ENCODE measurements at places on chromosomes 2 and 18. TPM values are rescaled to one million over a fixed set of nuclear protein-coding genes. Genes with fewer than 3 reads are reported as not detected.

TMEM178A gene
- total RNA-seq: 4.9 TPM

DNA sequence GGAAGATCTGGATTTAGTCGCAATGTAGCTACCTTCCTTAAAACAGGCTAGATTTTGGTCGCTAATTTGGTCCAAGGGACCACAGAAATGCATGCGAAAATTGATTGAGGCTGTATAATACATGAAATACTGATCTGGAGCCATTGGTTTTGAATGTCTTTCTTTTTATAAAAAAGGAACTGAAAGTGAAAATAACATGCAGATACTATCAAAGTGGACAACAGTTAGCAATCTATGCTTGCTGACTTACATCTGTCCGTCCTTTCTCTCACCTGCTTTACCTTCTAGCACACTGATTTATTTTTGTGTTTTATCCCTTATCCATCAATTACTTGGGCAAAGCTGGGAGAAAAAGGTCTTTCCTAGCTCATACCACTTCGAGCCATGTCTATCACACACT lies 1459.8 kb upstream of the ACVR2A start:
- H3K4me1 ChIP-seq: no peaks in the 10 kb centered on the region
- no peak for DNase-seq
- H3K4me3 ChIP-seq: no peak overlapping the region
- H3K27ac ChIP-seq: no peak overlapping the region

- peak; percentile 91 for DNase-seq
- peak overlapping the region; percentile 54 for H3K4me3 ChIP-seq
- H3K36me3 ChIP-seq: no peaks in the 10 kb centered on the region
- H3K27ac ChIP-seq: peak overlapping the region; percentile 82
- peaks cover 4% of the 10 kb centered on the region for H3K4me1 ChIP-seq
These were observed 2.9 kb upstream of the CASP8 start for GRCh38 chr2:201257381-201257955.

DNA sequence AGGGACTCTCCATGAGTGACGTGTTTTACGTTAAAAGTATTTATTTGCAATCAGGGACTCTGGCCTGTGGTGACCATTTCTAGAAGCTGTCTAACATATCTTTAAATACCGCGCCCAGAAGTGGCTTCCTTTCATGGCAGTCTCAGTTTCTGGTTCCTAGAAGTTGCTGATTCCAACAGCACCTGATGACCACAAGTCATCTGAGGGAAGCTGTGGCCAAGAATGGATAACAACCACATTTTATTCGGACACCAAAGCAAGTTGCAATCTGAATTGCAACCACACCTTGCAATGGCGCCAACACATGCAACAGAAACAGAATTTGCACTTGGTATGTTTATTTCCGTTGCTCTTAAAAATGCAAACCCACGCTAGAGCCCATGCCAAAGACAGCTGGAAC lies 33.1 kb downstream of the MEX3C start:
- H3K4me1 ChIP-seq: no peaks in the 10 kb centered on the region

DNA sequence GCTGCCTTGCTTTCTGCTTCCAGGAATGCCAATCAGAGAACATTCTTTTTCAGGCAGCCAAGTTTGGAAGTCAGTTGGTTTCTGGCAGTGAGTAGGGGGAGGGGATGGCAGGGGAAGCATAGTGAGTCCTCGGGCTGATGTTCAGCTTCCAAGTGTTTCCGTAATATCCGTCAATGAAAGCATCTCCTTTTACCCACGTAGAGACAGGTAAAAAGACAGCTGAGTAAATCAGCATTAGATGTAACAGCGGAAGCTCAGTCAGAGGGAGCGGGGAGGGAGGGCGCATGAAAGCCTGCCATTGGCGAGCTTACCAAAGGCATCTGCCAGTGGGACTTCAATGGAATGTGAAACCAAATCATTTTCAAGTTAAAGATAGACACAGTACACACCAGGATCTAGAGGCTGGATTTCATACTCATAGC lies 117.1 kb upstream of the DTNA start:
- no peaks in the 10 kb centered on the region for H3K36me3 ChIP-seq
- no peak for DNase-seq
- H3K4me1 ChIP-seq: peaks cover 6% of the 10 kb centered on the region
- peak overlapping the region; percentile 87 for H3K27ac ChIP-seq

GRCh38 chr2:36530178-36530982 lies 67.6 kb downstream of the FEZ2 start:
- H3K27ac ChIP-seq: no peak overlapping the region
- no peaks in the 10 kb centered on the region for H3K27me3 ChIP-seq
- peaks cover 14% of the 10 kb centered on the region for H3K36me3 ChIP-seq
- no peak overlapping the region for H3K4me3 ChIP-seq
